ENCODE measurements at places on chromosomes 13 and 19. TPM values are rescaled to one million over a fixed set of nuclear protein-coding genes. Genes with fewer than 3 reads are reported as not detected.

DNA sequence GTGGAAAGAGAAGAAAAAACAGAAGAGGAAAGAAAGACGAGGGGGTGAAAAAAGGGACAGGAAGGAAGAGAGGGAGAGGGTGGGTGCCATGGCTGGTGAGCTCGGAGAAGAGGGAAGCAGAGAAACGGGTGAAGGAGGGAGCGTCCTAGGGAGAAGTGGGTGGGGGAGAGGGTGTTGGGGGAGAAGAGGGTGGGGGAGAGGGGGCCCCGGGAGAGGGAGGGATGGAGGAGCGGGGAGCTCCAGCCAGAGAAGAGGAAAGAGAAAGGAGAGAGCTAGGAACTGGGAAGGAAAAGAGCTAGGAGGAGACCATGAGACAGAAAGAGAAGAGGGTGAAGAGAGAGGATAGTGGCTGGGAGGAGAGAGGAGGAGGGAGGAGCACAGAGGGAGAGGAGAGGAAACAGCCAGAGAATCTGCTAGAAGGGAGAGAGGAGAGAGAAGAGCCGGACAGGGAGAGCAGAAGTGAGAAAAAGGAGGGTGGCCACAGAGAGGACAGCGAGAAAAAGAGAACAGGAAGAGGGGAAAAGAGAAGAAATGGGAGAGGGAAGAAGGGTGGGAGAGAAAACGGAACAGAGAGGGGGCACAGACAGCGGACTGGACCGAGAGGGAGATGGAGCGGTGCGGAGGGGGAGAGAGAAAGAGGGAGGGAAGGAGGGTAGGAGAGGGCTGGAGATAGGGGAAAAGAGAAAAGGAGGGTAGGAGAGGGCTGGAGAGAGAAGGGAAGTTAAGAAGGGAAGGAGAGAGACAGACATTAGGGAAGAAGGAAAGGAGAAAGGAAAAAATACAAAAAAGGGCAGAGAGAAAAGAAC is 11.9 kb upstream of the GARIN5A start:
- DNase-seq: peak; percentile 17

- peak; percentile 30 for DNase-seq
These were observed 83.3 kb upstream of the OLFM4 start for GRCh38 chr13:52945348-52945747.

GRCh38 chr13:51329606-51330005 is 9.9 kb upstream of the SERPINE3 start:
- DNase-seq: no peak

TMEM272 gene
- polyA plus RNA-seq: not detected

GRCh38 chr13:40236566-40237168 is 429.8 kb downstream of the FOXO1 start:
- DNase-seq: no peak

DNA sequence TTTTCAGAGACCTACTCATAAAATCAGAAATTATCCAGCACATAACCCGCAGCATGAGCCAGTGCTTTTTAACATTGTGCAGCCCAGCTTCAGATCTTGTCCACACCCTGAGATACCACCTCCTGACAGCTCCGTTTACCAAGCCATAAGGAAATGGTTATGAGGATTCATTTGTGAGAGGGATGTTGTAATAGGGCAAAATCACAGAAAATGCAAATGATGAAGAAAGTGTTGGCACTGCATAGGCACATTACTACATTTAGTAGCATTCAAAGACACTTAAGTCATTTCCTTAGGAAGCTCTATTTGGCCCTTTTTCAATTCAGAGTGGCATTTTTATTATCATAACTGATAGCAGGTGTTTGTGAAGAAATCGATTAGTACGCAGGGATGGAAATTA is 277.5 kb downstream of the DNAJC15 start:
- DNase-seq: no peak

DNA sequence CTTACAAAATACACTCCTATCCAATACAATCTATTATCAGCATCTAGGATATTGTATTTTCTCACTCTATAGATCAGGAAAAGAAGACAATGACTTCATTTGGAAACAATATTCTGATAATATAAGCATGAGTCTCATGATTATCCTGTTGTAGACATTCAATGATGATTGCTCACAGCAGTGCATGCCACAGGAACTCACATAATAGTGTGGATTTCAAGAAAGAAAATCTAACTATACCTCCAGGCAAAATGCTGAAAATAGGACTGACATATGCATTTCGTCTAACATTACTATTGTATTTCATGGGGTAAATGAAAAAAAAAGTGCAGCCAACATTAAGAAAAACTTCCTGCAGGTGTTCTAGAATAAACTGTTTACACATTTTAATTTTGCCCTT is 122.6 kb downstream of the POSTN start:
- no peak for DNase-seq

UPK1A gene
- polyA plus RNA-seq: not detected

ANKRD24 gene
- 0.07 TPM for polyA plus RNA-seq

DNA sequence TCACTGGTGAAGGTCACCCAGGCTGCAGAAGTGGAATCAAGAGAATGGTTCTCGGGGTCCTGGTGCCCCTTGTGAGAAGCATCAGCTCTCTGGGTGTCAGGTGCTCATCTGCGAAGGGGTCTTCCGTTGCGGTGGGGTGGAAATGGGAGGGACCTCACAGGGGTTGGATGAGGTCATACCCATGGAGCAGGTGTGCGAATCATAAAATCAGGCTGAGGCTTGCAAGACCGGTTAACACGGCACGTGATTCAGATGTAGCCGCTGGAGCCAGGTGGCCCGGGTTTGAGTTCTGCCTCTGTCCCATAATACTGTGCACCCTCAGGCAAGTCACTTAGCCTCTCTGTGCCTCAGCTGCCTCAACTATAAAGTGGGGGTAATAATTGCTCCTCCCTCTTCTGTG is 3.9 kb upstream of the KLK15 start:
- no peak for DNase-seq

DNA sequence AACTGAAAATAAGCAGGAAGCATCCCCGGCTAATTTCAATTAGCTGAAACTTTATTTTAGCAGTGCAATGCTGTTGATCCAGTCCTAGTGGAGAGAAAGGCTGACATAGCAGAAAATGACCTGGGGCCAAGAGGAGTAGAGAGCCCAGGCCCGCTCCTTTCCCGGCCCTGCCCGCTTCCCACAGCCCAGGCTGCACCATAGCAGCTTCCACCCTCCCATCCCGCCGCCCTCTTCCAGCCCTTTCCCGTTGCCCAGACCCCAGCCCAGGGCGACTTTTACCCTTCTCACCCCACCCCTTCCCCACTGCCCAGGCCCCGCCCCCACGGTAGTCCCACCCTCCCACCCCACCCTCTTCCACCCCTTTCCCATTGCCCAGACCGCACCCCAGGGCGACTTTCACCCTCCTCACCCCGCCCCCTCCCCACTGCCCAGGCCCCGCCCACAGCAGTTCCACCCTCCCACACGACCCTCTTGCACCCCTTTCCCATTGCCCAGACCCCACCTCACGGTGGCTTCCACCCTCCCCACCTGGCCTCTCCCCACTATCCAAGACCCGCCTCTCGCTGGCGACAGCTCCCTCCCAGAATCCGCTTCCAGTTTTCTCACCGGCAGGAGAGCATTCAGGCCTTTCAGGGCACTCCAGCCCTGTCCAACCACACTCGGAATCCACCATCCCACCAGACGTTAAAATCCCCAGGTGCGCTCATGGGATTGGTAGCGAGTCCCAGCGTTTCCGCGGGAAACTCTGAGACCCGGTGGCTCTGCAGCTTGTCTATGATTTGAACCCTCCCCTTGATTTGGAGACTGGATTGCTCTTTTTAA is 8.3 kb downstream of the ZNF160 start:
- no peak for DNase-seq

DNA sequence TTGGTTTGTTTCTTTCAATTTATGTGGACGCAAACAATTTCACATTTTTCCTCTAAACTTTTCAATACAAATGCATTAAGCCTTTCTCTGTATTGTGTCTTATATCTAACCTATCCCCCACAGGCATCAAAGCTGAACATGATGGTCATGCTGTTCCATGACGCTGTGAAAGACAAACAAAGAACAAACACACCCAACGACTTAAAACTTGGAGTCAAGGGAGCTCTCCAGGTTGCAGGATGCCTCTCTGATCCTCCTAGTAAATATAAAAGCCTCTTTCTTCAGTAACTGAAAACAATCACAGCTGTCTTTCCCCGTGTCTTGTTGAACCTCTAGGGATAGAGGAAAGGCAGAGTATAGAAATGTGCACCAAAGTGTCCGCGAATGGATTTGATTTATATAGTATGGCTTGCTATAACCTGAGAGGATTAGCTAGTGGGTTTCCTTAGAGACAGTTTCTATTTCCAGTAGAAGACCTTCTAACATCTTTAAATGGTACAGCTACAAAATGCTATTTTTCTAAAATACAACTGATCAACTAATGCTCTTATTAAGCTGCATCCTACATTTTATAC is 43.1 kb downstream of the PCDH9 start:
- no peak for DNase-seq

SULT2A1 gene
- not detected for polyA plus RNA-seq

DNA sequence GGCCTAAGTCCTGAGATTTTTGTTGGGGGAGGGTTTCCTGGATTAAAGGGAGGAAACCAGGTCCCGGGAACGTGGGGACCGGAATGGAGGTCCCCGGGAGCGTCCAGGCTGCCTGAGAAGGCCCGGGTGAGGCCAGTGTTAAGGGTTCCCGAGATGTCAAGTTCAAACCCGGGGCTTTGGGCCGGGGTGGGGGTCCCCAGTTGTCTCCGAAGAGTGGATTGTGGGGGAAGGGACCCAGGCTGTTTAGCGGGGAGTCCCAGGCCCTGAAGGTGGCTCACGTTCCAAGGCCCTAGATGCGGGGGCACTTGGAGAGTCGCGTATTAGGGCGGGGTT is 262 bp downstream of the COX7A1 start:
- no peak for DNase-seq

NTF4 gene
- polyA plus RNA-seq: not detected

GRCh38 chr19:5231857-5232678 is 108.5 kb downstream of the PTPRS start:
- DNase-seq: no peak

- DNase-seq: no peak
These were observed 902 bp upstream of the CCDC106 start for GRCh38 chr19:55646889-55647731.

DNA sequence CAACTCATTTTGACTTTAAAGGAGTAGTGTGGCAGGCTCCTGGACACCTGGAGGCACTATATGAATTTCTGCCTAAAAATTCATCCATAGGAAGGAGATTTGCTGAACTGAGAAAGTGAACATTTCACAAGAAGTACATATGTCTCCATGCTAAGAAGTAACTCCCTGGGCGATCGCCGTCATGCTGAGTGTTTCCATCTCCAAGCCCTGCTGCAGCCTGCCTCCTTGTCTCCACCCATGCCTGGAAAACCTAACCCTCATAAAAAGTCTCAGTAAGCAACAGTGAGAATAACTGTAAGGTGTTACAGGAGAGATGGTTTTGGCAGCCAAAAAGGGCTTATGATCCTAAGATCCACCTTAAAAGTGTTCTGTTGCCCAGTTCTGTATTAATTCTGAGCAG is 251.3 kb downstream of the SHISA2 start:
- no peak for DNase-seq

- no peak for DNase-seq
These were observed 1.9 kb downstream of the ZC3H4 start for GRCh38 chr19:47111682-47112165.

PABPC3 gene
- 0.17 TPM for polyA plus RNA-seq

DNA sequence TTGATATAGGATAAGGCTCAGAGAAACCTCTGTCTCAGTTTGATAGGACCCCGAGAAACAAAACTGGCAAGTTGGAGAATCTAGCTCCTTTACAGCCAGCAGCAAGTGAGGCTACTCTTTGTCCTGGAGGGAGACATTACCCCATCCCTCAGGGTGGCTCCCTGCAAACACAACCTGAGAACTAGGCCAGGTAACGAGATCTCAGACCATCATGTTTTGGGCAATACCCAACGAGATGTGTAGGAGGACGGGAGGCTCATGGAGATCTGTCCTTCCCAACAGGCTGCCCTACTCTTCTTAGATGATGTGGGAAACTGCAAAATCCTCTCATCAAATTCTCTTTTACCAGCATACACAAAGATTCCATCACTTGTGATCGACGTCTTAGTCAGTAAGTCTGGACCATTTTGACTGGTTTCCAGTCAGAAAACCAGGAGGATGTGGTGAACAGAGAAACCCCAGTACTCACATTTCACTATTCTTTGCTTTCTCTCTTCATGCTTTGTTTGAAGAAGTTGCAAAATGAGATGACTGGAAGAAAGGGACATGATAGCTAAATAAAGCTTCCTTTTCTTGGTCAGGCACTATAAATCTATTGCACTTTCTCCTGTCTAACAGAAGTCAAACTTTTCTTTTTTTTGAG is 6.0 kb upstream of the CTU1 start:
- peak; percentile 47 for DNase-seq

DNA sequence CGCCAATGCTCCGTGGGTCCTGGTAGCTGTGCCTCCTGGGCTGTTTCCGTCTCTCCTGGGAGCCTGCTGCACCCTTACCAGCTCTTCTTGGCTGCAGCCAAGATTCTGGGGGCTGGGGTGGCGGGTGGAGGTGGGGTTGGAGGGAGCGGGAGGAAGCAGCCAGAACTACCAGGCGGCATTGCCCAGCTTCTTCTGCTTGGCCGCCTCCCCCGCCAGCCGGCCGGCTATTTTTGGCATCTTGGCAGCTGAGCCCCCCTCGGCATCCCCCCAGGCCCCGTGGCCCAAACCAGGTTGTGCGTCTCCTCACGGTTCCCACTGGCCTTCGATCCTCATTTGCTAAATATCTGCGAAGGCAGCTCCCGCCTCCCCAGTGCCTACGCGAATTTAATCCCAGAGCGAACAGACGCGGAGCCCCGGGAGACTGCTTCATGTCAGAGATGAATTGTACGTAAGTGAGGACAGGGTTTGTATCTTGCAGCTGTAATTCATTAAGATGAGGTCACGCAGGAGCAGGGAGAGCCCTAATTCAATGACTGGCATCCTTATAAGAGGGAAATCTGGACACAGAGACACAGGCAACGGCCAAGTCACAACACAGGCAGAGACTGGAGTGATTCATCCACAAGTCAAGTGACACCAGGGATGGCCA is 12.8 kb upstream of the PEAK3 start:
- DNase-seq: no peak

LACC1 gene
- polyA plus RNA-seq: 7.7 TPM

DCT gene
- polyA plus RNA-seq: not detected

FGF21 gene
- polyA plus RNA-seq: not detected

DNA sequence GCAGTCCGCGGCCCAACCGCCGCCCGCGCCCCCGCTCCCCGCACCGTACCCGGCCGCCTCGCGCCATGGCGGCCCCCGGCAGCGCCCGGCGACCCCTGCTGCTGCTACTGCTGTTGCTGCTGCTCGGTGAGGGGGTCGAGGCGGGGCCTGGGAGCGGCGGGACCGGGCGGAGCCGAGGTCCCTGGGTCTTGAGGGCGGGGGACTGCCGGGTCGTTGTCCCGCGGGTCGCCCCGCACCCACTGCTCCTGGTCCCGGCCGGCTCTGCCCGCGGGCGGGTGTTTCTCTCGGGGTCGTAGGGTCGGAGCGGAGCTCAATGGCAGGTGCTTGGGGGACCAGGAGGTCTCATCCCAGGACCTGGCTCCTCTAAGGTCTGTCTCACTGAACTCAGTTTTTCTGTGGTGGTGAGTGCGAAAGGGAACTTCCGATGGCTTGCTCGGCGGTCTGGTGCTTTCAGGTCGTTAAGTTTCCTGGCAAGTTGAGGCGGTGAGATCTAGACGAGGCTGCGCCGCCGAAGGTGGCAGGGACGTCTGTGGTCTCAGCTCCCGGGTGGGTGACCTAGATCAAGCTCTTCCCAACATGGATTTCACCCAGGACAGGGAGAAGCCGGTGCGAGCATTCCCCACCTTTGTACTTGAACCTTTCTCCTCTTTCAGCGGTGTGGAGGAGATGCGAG is 467 bp downstream of the LAMP1 start:
- peak; percentile 53 for DNase-seq

- no peak for DNase-seq
These were observed 17.3 kb upstream of the ZNF14 start for GRCh38 chr19:19749908-19750841.
